Progenitor cell of endocrine pancreas (in vitro differentiated cells): ENCODE measurements at places on chromosomes 7 and 10. TPM values are rescaled to one million over a fixed set of nuclear protein-coding genes. Genes with fewer than 3 reads are reported as not detected.

DNA sequence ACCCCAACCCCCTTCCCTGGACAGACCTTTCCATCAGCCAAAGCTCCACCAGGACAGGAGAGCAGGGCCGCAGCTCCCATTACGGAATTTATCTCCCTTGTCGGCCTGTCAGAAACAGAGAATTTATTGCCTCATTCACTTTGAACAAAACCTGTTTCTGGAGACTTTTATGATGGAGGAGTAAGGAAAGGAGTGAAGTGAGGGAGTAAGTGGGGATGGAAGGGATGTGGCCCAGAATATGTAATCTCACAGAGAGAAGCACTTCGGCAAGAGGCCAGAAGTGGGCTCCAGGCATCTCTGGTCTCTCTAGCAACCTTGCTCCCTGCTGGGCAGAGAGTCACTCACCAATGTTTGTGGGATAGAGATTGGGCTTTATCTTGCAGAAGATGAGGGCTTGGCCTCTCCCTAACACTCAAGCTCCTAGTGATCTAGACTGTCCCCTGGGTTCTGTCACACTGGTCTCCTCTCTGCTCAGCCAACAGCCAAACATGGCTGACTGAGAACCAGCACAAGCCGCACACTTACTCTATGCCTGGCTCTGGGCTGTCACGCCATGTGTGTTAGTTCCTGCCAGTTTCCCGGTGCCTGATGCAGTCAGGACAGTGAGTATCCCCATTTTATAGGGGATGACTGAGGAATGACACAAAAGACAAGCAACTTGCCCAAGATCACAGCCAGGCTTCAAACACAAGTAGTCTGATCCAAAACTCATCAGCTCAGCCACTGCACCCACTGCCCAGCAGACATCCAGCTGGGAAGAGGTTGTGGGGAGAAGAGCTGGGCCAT is 149.4 kb upstream of the ZMIZ1 start:
- no peak for DNase-seq

DNA sequence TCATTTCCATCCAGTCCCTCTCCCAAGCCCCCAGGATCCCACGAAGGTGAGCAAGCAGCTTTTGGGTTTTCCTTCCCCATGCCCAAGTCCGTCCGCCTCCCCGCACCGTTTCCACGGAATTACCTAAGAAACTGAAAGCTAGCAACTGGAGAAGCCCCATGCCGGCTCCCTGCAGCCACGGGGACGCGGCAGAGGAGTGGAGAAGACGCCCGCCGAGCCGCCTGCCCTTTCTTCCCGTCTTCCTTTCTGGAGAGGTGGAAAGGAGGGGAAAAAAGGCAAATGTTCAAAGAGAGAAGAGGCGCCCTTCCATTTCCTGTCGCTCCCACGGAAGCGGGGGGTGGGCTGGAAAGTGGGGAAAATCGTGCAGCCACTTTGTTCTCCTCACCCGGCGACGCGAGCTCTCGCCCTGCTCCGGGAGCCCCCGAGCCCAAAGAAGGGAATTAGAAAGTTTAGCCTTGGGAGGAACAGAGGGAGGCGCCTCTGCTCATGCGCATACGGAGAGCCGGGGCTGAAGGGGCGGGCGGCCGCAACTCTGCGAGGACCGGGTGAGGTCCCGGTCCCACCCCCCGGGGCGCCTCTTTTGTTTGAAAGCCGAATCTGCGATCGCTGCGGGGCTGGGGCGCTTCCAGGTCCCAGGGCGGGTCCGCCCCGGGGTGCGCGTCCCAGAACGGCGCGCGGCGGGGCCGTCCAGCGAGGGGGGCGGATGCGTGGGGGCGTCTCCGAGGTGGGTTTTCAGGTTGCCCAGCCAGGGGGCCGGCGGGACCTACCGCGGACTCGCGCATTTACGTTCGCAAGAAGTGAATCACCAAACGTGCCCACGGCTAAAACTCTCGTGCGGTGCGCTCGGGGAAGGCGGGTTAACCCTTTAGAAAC is at the start of gene LAMB1:
Gene LAMB1 (minus strand): TSS at position 436 of the 873 bp plus-strand sequence. CDS start 276 bp downstream, at position 160.
- peak; percentile 69 for DNase-seq

- no peak for DNase-seq
These were observed 93.6 kb upstream of the IL6 start for GRCh38 chr7:22633286-22633953.

DNA sequence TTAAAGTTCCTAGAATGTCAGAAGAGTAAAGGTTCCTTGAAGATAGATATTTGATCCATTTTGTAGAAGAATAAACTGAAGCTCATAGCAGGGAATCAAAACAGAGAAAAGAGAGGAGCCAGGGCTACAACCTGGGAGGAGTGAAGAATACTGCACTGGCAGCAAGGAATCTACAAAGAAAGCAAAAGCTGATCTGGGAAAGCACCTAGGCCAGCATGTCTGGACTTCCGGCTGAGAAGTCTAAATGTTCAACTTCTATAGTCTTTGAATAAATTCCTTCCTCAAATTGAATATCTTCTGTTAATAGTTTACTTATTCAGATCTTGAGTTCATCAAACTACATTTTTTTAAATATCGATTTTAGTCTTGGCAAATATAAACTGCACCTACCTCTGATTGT is 78.2 kb downstream of the VPS41 start:
- DNase-seq = no peak

DNA sequence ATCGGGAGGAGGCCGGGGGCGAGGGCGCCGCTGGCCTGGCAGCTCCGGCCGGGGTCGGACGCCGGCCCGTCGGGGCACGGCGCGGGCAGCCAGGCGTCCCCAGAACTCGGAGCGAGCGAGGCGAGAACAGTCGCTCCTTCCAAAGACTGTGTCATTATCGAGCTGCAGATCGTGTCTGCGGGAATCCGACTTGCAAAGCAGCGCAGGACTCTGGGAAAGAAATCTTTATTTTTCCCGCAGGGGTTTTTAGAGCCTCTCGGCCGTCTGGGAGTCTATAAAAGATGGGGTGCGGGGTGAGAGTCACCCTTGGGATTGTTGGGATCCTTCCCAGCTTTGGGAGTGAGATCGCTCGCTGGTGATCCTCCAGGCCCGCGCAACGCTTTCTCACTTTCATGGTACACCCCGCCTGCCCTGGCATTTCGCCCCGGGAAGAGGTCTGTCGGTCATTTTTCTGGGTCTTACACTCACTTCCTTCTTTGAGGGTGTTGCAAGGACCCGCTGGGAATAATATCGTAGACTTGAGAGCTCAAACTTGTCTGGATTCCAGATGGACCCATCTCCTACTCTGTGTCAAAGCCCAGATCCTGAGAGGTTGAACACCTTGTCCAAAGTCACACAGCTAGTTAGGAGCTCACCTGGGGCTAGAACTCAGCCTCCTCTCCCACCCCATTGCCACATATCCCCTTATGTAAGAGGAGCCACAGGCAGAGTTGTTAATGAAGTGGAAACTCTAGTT is 1.0 kb downstream of the UBTD1 start:
- no peak for DNase-seq

- no peak for DNase-seq
These were observed 67.5 kb downstream of the DNAJB9 start for GRCh38 chr7:108637049-108637621.

DNA sequence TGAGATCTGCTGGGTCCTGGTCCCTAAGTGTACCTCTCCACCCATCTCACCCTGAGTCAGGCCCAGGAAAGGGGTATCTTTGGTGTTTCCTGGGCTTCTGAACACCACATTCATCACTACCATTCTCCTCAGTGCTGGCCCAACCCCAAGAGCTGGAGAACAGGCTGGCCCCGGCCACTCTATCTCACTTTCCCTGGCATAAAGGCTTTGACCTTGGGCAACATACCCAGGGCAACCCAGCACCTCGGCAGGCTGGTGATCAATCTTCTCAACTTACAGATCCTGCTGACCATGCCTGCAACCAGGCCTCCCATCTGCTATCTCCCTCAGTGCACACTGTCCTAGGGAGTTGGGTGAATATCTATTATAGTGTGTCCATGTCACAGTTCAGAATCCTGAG is 2.1 kb downstream of the VSIR start:
- no peak for DNase-seq

DNA sequence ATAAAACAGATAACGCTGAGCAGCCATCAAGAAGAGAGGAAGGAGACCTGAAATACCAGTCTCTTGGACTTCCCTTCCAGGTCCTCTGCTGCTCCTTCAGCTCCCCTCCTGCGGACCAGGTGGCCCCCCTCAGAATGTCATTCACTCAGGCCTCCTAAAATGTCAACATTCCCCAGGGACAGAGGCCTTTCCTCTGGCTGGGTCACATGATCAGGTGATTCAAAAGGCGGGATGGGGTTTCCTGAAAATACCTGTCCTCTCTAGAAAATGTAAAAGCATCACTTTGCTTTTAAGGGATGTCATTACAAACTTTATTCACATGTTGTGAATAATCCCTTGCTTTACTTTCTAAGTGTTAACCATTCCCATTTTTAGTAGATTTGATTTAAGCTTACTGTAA is 311.1 kb downstream of the INHBA start:
- DNase-seq = no peak

GRCh38 chr7:18626086-18626485 is 130.5 kb downstream of the HDAC9 start:
- DNase-seq = no peak

DNA sequence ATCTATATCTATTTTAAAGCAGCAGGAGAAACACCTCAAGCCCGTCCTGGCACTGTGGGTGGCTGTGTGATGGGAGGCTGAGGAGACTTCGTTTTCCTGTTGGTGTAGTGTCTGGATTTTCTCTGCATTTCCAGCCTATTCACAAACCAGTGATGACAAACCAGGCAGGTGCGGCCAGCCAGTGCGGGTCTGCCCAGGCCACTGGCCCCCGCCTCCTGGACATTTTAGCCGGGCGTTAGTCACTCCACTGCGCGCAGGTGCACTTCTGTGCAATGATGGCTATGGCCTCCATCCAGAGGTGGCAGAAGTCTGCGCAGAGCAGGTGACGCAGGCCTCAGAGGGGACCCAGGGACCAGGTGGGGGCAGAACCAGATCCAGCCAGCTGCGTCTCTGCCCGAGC is 64.9 kb upstream of the PITRM1 start:
- DNase-seq = no peak

DNA sequence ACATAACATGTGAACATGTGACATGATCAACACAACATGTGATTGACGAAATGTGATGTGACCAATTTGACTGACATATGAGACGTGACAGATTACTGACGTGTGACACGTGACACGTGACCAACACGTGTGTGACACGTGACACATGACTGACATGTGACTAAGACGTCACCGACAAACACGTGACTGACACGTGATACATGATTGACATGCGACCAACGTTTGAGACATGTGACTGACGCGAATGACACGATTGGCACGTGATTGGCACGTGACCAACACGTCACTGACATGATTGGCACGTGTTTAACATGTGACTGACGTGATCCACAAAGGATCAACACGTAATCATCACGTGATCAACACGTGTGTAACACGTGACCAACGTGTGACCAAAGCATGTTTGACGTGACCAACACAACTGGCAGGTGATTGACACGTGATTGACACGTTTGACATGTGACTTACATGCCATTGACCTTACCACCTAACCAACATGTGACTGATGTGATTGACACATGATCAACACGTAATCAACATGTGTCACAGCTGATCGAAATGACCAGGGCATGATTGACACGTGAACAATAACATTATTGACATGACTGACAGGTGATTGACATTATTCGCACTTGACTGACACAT is 23.7 kb downstream of the CRPPA start:
- DNase-seq = no peak

DNA sequence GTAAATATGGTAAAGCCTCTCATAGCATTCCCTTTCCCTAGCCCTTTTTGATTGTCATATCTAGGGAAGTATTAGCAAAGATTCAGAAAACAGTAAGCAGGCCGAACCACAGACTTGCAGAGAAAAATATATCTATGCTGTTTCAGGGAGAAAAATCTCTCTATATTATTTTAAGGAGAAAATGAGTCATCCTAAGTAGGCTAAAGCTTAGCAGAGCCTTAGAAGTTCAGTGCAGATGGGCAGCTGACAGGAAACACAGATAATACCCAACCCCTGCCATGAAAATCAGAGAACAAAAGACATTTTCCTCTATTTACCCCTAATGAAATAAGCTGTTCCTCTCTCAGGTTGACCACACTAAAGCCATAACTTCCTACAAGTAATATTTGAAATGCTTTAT is 16.5 kb downstream of the C1QL3 start:
- no peak for DNase-seq

GRCh38 chr10:19658131-19658530 is 158.1 kb upstream of the PLXDC2 start:
- no peak for DNase-seq

- no peak for DNase-seq
These were observed 68.1 kb upstream of the GSDME start for GRCh38 chr7:24825381-24825794.

- DNase-seq = no peak
These were observed 328.9 kb downstream of the RPS24 start for GRCh38 chr10:78362406-78363022.

DNA sequence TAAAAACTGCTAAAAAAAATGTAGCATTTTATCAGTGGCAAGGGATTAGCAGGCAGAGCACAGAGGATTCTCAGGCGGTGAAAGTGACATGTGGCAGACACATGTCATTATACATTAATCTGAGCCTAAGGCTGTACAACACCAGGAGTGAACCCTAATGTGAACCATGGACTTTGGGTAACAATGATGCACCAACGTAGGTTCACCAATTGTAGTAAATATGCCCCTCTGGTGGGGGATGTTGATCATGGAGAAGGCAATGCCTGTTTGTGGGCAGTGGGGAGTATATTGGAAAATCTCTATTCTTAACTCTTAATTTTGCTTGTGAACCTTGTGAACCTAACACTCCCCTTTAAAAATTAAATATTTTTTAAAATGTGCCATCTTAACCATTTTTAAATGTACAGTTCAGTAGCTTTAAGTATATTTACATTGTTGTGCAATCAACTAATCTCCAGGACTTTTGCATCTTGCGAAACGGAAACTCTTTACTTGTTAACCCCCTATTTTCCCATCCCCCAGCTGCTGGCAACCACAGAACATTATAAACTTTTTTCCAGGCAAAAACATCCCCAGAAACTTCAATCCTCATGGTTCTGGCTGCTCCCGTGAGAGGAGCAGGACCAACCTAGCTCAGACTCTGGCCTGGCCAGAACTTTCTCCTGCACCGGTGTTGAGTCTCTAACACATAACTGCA is 29.9 kb downstream of the LRRC20 start:
- DNase-seq = no peak

Gene ZFAND2A
- total RNA-seq = 14.1 and 16.8 TPM in 2 replicates

Gene ADGRA1
- total RNA-seq = 1.1 and 1.2 TPM in 2 replicates

Gene SH2D4B
- total RNA-seq = 0.11 and 0.12 TPM in 2 replicates

Gene LRRN3
- 1.6 and 1.7 TPM in 2 replicates for total RNA-seq

Gene MAGI2
- 11.4 and 13.4 TPM in 2 replicates for total RNA-seq

Gene SP8
- total RNA-seq = 1.1 and 2.1 TPM in 2 replicates

Gene C10orf105
- total RNA-seq = 0.07 TPM in 1 of 2 replicates, not detected in the other

Gene LRGUK
- total RNA-seq = 2.6 and 2.9 TPM in 2 replicates

Gene CALHM1
- not detected in 2 replicates for total RNA-seq

Gene CCDC3
- 1.1 and 1.6 TPM in 2 replicates for total RNA-seq

Gene TUBGCP2
- total RNA-seq = 63.2 and 77.0 TPM in 2 replicates
